ENCODE measurements at places on chromosomes 12 and 14. TPM values are rescaled to one million over a fixed set of nuclear protein-coding genes. Genes with fewer than 3 reads are reported as not detected.

Gene GPRC5D
- not detected for total RNA-seq

Gene DEGS2
- 0.58 TPM for total RNA-seq

Gene PPP1R1A
- not detected for total RNA-seq

Gene PLCZ1
- total RNA-seq, result not detected

Gene LRRC10
- not detected for total RNA-seq

Gene ABCC9
- total RNA-seq, result 0.26 TPM

Gene MANSC4
- not detected for total RNA-seq

Gene LIMA1
- total RNA-seq, result 85.9 TPM

Gene CFAP73
- total RNA-seq, result not detected

Gene GLT1D1
- not detected for total RNA-seq

Gene POP5
- 33.0 TPM for total RNA-seq

Gene LRRC43
- not detected for total RNA-seq

Gene OR9K2
- total RNA-seq, result not detected

Gene CORO1C
- 172 TPM for total RNA-seq

Gene CLEC14A
- not detected for total RNA-seq

Gene IAPP
- not detected for total RNA-seq

Gene ZDHHC22
- under 0.01 TPM for total RNA-seq

Gene MYF5
- total RNA-seq, result 957 TPM

Gene GUCY2C
- total RNA-seq, result not detected

Gene CLMN
- total RNA-seq, result 3.6 TPM

Gene SMARCC2
- total RNA-seq, result 60.4 TPM

Gene C12orf54
- total RNA-seq, result not detected

Gene ADGRD1
- not detected for total RNA-seq

Gene PLXNC1
- total RNA-seq, result 0.34 TPM

Gene TMEM229B
- total RNA-seq, result 0.06 TPM

Gene ANG
- total RNA-seq, result 4.2 TPM

Gene IFNG-AS1
- total RNA-seq, result not detected

Gene RPGRIP1
- total RNA-seq, result not detected

Gene SIX6
- not detected for total RNA-seq

Gene MMP19
- total RNA-seq, result 24.9 TPM

Gene ITGB7
- not detected for total RNA-seq

Data from LHCN-M2 (cell line).